ENCODE measurements at places on chromosomes 4 and X.
A peak's percentile ranks its signal among the peaks of the same experiment; 100 is the strongest.

DNA sequence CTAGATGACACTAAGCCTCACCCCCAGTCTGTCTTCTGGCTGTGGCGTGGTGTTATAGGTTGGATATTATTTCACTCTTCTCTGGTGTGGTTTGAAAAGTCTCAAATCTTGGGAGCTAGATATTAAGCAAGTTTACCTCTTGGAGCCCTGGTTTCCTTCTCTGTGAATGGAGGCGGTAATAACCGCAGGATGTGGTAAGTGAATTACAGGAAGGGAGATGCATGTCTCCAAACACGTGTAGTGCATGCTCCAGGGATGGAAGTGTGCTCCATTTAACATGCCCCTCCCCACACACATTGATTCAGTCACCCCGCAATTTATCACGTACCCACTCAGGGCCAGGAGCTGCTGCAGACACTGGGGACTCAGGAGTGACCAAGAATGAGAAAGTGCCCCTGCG lies 4.9 kb downstream of the ZNF275 start:
- no peak for DNase-seq

DNA sequence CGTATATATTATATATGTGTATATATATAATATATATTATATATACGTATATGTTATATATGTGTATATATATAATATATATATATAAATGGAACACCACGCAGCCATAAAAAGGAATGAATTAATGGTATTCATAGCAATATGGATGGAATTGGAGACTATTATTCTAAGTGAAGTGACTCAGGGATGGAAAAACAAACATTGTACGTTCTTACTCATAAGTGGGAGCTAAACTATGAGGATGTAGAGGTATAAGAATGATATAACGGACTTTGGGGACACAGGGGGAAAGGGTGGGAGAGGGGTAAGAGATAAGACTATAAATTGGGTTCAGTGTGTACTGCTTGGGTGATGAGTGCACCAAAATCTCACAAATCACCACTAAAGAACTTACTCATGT lies 1388.9 kb downstream of the C4orf33 start:
- no peak for DNase-seq

GRCh38 chrX:25083661-25084060 lies 67.9 kb upstream of the ARX start:
- no peak for DNase-seq

GRCh38 chr4:105620640-105621323 lies 68.4 kb downstream of the ARHGEF38 start:
- no peak for DNase-seq

GRCh38 chr4:185894481-185894880 lies 82.5 kb upstream of the SORBS2 start:
- no peak for DNase-seq

GRCh38 chrX:81957900-81958545 lies 756.1 kb downstream of the SH3BGRL start:
- no peak for DNase-seq

- DNase-seq = no peak
These were observed 19.0 kb upstream of the PACRGL start for GRCh38 chr4:20681271-20681670.

DNA sequence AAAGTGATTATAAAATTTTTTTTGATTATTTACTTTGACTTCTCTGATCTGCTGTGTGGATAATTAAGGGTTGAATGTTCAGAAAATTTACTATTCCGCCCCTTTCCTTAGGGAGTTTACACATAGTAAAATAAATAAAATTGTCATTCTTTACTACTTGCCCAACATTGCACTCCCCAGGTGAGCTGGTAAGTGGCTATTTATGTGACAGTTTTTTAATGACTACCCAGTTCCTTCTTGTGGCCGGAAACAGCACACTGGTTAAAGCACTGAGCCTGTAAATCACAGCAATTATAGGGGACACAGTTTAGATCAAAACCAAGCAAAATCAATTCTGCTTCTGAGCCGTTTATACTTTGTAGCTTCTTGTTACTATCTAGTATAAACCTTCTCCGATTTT lies 158.1 kb downstream of the FHIP1A start:
- DNase-seq = no peak

DNA sequence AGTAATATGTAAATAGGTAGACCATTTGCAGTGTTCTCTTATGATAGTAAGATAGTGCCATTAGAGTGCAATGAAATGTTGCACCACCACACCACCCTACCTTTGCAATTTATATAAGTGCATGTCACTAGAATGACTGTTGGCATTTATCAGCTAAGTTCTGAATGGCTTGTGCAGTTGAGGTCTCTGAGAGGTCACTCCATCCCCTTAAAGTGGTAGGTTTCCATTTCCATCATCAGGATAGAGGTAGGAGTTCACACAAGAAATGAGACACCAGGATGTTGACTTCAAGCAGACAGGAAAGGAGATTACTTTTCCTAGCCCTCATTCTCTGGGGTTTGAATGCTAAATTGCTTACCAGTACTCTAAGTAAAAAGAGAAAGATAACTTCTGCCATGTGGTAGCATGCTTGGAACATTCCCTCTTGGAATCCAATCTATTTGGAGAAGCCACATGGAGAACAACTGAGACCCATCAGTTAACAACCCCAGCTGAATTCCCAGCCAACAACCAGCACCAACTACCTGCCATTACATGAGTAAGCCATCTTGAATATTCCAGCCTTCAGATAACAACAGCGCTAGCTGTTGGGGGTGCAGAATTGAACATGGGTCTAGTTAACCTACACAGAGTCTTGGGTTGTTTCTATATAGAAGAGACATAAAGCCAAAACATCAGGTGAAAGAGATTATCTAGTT lies 6.7 kb upstream of the LRBA start:
- no peak for DNase-seq

DNA sequence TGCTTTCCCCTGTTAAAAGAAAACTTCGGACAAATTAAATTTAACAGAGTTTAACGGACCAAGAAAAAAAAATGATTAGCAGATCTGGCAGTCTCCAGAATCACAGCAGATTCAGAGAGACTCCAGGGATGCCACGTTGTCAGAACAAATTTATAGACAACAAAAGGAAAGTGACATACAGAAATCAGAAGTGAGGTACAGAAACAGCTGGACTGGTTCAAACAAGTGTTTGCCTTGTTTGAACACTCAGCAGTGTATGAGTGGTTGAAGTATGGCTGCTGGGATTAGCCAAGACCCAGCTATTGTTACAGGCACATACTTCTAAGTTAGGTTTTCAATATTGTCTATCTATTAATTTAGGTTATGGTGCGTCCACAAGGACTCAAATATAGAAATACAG lies 19.1 kb downstream of the PIR start:
- DNase-seq = no peak

- DNase-seq = no peak
These were observed 93.0 kb upstream of the STS start for GRCh38 chrX:7054219-7055216.

GRCh38 chr4:1693131-1693896 lies 9.2 kb upstream of the FAM53A start:
- peak; percentile 63 for DNase-seq

GRCh38 chr4:70709611-70710205 lies 12.1 kb upstream of the RUFY3 start:
- DNase-seq = no peak

GRCh38 chr4:150656891-150657290 lies 74.9 kb downstream of the MAB21L2 start:
- DNase-seq = no peak

- no peak for DNase-seq
These were observed 384.8 kb downstream of the PPP4R3C start for GRCh38 chrX:27078371-27078770.

DNA sequence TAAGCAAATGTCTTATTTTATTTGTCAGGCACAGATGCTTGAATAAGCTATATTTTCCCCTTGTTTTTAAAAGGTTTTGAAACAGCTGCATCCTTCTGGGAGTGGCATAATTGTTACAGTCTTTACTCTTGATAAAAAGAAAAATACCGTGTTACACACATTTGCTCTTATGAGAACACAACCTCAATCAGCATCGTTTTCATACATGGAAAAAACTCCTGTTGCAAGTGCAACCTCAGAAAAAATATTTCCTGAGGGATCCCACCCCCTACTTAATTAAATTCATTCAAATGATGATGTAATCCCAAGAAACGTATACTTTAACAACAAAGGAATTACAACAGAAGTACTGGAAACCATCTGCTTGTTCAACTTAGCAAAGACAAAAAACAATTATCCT lies 58.6 kb downstream of the SMAD1 start:
- no peak for DNase-seq

DNA sequence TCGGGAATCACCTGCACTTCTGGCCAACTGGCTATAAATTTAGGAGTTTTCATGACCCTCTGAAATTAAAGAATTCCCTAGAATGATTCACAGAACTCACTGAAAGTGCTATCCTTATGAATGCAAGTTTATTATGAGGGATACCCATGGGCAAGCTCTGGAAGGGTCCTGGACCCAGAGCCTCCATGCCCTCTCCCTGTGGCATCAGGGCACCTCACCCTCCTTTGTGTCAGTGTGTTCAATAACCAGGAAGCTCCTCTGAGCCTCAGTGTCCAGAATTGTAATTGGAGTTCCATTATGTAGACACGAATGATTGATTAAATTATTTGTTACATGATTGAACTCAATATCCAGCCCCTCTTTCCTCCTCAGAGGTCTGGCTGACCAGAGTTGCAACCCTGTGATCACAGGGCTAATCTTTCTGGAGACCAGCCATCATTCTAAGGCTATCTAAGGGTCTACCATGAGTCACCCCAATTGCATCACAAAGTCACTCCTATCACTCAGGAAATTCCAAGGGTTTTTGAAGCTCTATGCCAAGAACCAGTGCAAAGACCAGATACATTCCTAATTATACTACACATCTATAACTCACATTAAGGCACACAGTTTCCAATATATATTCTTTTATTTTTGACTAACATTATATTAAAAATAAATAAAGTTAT lies 8.9 kb downstream of the ANXA3 start:
- DNase-seq = no peak

GRCh38 chrX:1041091-1041490 lies 171.4 kb downstream of the CRLF2 start:
- no peak for DNase-seq

DNA sequence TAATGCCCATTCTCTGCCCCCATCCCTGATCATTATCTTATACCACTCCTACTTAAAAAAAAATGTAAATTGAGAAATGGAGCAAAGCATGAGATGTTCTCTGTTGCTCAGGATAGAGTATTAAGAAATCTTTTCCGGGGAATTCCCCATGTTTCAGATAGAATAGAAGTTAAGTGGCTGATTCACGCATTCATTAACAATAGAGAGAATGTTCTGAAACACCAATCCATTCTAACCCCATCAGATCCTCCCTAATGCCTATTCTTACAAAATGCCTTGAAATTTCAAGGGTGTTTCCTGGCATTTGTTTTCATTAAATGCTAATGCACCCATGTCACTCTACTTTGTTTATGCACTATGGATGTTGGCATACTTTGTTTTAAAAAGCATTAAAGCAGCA lies 101.1 kb downstream of the AREG start:
- DNase-seq = no peak

DNA sequence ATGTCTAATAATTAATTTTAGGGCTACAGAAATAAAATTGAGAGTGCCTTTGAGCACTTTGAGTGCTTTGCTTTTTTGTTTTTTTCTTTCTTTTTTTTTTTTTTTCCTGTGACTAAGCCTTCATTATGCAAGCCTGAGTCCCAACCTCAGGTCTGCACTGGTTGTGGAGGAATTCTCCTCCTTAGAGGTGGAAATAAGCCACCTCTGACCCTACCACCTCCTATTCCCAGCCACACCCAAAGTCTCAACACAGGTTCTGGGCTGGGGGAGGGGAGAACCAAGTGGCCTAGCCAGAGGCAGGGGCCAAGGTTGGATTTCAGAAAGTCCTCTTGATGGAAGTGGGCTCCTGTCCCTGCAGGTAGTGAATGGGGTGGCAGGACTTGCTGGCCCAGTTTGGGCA lies 180.2 kb downstream of the ARAP2 start:
- no peak for DNase-seq

DNA sequence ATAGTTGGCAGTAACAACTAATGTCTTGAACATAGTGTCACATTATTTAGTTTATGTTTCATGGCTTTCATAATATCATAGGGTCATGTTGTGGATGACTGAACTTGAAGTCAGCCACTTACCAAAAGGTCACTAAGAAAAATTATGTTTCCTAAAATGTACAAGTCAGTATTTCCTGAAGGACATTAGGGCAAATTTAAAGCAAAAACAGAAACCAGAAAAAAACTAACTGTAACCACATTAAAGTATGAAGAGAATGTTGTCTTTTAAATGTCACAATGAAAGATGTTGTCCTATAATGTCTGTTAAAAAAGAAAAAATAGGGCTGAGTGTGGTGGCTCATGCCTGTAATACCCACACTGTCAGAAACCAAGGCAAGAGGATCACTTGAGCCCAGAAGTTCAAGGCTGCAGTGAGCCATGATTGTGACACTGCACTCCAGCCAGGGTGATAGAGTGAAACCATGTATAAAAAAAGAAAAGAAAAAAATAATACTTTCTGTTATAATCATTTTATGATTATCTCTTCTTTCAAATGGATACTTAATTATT lies 55.8 kb downstream of the HHIP start:
- DNase-seq = no peak

DNA sequence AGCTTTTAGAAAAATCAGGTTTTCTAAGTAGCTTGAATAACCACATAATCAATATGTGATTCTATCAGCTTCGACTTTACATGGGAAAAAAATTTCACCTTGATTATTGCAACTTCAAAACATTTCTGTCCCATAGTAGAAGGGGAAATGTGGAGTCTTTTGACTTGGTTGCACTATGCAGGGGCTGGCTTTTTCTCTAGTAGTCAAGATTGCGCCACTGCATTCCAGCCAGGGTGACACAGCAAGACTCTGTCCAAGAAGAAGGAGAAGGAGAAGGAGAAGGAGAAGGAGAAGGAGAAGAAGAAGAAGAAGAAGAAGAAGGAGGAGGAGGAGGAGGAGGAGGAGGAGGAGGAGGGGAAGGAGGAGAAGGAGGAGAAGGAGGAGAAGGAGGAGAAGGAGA lies 84.9 kb downstream of the MAML3 start:
- DNase-seq = no peak

DNA sequence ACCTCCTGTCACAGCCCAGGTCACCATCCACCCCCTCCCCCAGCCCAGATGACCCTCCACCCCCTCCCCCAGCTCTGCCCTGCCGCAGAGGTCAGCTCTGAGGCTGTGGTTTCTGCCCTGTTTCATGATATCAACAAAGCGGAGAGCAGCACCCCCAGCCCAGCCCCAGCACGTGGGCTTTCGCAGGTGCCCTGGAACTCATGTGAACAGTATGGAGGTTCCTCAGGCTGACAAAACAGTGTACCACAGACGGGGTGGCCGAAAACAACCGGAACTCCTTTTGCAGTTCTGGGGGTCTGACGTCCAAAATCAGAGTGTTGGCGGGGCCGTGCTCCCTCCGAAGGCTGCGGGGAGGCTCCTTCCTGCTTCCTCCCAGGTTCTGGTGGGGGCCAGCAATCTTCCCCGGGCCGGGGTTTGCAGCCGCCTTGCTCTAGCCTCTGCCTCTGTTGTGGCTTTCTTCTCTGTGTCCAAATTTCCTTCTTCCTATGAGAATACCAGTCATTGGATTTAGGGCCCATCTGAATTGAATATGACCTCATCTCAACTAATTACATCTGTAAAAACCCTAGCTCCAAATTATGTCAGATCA lies 7.9 kb upstream of the PSAPL1 start:
- DNase-seq = no peak

- DNase-seq = no peak
These were observed 372.1 kb downstream of the IQCM start for GRCh38 chr4:149443537-149443936.

GRCh38 chr4:187184508-187184907 lies 460.9 kb upstream of the FAT1 start:
- no peak for DNase-seq

GRCh38 chr4:141195095-141195707 lies 25.5 kb upstream of the ZNF330 start:
- peak; percentile 63 for DNase-seq

GRCh38 chrX:19024366-19024765 lies 40.5 kb upstream of the PHKA2 start:
- no peak for DNase-seq
